Caudate nucleus (tissue), 63 donors: ENCODE measurements at places on chromosomes 12 and 14.

GRCh38 chr14:36723530-36723929, 61.9 kb downstream of the PAX9 start:
- no peak for DNase-seq

GRCh38 chr12:6573001-6573400, 4.9 kb upstream of the NOP2 start:
- no peak for DNase-seq

DNA sequence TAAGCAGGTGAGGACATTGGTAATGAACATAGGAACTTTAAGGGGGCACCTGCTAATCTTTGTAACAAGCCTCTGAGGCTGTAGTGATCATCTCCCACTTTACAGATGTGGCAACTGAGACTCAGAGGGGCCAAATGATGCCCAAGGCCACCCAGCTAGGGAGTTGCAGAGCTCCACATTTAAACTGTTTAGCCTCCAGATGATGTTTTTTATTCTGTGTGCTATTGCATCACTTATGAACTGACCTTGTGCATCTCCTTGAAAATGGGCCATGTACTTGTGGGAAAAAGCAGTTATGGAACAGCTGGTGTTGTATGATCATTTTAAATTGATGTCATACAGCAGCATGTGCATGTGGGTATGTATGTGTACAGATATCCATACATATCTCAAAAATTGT, 41.4 kb downstream of the TPCN1 start:
- no peak for DNase-seq

DNA sequence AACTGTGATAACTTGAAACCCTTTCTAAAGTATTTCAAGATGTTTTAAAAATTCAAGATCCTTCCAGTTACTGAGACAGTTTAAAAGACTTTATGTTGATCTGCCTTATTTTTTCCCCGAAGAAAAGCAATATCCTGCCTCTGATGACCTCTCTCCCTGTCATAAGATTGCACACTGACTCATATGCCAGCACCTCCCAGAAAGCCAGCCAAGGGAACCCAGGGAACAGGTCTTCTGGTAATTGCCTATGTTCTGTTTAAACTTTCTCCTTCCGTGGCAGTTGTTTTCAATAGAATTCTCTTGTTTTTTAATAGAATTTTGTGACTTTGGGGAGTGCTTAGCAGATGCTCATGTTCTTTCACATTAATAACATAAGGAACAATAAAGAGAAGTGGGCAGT, 300.2 kb upstream of the PRKD1 start:
- DNase-seq = no peak

- no peak for DNase-seq
These were observed 34.9 kb downstream of the LRTM2 start for GRCh38 chr12:1855241-1855640.

- no peak for DNase-seq
These were observed 277.9 kb downstream of the ITPR2 start for GRCh38 chr12:26555139-26555538.

DNA sequence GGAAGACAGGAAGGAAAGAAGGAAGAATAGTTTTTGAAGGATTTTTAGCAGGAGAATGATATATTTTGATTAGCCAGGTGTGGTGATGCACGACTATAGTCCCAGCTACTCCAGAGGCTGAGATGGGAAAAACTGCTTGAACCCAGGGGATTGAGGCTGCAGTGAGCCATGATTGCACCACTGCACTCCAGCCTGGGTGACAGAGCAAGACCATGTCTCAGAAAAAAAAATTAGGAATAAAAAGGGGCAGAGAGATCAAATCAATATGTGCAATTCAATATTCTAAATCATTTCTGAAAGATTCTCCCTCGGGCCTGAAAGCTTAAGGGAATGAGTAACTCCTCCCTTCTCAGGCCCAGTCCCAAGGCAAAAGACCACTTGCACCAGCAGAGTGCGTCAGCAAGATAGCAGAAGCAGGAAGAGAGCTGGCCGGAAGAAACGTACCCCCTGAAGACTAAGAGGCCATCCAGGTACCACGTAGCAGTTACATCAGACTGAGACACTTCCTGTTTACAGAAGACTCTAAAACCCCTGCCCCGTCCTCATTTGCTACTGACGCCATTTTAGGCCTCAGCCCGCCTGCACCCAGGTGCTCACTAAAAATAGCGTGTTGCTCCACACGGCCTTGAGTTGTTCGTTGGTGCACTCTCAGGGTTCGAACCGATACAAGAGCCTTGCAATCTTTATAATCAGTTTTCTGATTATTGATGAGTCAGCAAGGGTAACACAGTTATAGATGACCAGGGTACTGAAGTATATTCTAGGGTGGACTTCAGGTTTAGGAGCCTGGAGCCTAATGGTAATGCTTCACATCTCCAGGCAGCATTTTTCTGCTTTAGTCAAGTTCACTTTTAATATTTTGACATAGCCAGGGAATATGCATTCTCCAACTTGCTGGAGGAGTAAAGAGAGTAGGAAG, 57.7 kb upstream of the CSRP2 start:
- DNase-seq = no peak

- peak; percentile 11 for DNase-seq
These were observed 129.6 kb downstream of the GRIN2B start for GRCh38 chr12:13851828-13852227.

GRCh38 chr12:85155791-85156190, 119.6 kb downstream of the LRRIQ1 start:
- DNase-seq = no peak

DNA sequence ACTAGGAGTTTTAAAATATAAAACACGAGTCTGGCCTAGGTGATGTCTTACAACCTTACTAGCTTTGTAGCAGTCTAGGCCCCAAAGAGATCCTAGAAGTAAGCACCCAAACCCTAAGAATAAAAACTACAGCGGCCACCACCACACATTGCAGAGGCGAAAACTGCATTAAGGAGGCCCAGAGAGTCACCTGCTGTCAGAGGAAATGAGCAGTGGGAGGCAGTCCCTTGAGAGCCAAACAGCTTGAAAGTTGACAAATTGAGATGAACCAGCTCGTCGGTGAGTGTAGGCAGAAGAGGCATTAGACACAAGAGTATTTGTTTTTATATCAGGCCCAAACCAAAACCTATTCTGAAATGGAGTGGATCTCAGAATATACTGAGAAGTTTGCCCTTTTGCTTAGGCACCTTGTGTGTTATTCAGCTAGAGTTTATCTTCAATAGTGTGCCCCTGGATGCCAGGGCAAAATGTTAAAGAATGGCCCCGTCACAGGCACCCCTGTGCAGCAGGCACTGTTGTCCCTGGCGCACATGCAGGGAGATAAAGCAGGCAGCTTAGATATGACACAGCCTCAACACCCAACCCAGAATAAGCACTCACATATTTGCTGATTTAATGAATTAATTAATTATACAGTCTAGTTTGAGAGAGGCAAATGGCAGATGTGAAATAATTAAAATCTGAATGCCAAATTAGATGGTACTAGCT, 56.7 kb downstream of the TTC7B start:
- no peak for DNase-seq

- DNase-seq = no peak
These were observed 150.8 kb downstream of the FBXL14 start for GRCh38 chr12:1443421-1444141.

- DNase-seq = no peak
These were observed 64.9 kb upstream of the STRN3 start for GRCh38 chr14:31090883-31091764.

- DNase-seq = no peak
These were observed 8.0 kb downstream of the DTX1 start for GRCh38 chr12:113064395-113065125.

DNA sequence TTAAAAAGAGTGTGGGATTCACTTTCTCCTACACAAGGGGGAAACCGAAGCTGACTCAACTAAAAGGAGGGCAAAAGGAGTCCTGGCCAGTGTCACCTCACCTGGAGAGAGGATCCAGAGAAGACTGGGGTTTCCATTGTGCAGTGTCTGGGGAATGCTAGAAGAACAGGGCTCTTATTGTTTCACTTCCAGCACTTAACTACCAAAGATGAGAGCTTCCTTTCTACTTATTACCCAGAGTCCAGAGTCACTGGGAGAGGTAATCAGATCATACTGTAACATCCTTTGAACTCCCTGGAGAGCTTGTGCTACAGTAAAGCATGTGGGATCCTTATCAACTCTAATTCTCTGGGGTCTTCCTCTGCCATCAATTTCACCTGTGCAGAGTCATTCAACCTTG, 148.4 kb upstream of the BCL2L14 start:
- DNase-seq = no peak

GRCh38 chr14:29351996-29352705, 575.5 kb downstream of the PRKD1 start:
- no peak for DNase-seq

GRCh38 chr12:107027636-107028053, 40.7 kb upstream of the MTERF2 start:
- DNase-seq = no peak

- DNase-seq = no peak
These were observed 41.2 kb downstream of the DGLUCY start for GRCh38 chr14:91154851-91155625.

DNA sequence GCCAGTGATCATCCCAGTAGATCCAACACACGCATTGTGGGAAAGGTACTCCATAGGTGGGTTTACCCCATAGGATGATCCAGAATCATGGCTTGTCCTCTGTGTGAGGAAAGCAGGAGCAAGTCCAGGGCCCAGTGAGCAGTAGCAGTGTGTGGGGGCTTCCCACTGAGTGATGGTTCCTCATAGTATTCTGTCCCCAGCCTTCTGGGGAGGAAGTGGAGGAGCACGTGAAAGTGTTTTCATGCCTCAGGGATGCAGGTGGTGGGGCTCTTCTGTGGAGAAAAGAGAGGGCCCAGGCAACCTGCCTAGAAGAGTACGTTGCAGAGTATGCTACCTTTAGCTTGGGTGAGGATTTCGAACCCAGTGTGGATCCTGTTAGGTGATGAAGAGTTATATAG, 56.5 kb downstream of the SUSD6 start:
- no peak for DNase-seq

- no peak for DNase-seq
These were observed 34.1 kb downstream of the TMEM233 start for GRCh38 chr12:119627686-119628085.

DNA sequence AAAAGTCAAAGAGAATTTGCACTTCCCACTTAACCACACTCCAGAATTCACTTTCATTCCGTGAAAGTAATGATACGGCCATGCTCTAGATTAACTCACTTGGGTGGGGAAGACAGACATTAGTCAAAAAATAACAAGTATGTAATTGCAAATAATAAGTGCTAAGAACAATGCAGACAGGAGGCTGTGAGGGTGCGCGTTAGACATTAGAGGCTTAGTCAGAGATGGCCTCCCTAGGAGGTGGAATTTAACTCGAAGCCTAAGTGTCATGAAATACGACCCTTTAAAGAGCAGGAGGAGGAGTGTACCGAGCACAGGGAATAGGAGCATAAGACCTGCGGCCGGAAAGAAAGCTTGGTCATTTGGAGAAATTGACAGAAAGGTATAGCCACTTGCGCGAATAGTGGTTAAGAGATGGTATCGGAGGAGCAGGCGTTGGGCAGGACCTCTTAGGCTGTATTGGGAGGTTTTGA, 628 bp downstream of the SNRPF start:
- DNase-seq = no peak

DNA sequence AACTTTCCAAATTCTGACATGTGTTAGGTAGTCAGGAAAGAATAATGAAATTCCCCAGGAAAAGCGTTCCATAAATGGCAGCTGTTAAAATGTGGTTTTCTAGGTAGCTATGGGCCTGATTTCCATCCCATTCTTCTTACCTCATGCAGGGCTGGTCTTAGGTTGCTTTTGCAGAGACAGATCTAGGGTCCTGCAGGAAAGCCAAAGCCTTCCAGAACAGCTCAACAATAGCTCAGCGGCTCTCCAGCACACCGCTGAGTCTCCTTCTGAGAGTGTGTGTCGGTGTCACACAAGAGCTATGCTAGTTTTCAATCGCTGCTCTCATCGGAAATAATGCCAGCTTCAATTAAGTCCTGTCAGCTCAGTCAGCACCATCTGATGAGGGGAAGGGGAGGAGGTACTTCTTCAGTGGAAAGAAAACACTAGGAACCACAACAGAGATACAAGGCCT, 106.7 kb downstream of the TMEM30B start:
- no peak for DNase-seq

DNA sequence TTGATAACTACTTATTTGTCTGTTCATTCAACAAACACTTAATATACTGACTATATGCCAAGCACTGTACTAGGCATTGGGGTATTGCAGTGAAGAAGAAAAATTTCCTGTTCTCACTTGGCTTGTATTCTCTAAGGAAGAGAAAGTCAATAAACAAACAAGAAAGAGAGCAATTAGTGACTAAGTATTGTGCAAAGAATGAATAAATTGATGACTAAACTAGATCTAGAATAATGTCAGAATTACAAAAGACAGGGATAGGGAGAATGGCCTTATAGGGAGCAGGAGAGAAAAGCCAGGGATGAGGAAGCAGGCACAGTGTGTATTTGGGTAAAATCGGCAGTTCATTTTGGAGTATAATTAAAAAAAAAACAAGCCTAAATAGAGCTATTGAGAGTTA, 4.2 kb upstream of the LIN7A start:
- no peak for DNase-seq

- DNase-seq = no peak
These were observed 23.7 kb downstream of the MFAP5 start for GRCh38 chr12:8638951-8639350.

DNA sequence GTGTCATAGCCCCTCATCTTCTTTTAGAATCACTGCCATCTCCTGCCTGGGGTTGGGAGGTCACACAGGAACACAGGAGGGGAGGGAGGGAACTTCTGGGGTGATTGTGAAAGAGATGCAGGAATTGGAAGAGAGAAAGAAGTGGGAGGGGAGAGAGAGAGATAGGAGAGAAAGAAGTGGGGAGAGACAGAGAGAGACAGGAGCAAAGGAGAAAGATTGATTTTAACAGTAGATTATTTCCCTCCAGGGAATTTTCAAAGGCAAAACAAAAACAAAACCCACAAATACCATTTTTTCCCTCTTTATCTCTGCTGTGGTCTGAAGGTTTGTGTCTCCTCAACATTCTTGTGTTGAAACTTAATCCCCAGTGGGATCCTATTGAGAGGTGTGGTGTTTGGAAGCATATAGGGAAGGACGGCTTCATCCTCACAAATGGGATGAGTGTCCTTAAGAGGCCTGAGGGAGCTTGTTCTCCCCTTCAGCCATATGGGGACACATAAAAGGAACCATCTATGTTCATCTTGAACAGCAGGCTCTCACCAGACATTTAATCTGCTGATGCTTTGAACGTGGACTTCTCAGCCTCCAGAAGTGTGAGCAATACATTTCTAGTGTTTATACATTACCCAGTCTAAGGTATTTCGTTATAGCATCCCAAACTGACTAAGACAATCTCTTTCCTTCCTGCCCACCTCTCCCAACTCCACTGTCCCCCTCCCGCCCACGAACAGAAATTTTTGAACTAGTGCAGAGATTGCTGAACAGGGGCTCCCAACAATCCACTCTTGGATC, 134.9 kb upstream of the MAX start:
- no peak for DNase-seq

- no peak for DNase-seq
These were observed 5.5 kb downstream of the CEP170B start for GRCh38 chr14:104870368-104871144.
